Erythroblast (primary cell): ENCODE measurements at places on chromosomes 5 and 9.

DNA sequence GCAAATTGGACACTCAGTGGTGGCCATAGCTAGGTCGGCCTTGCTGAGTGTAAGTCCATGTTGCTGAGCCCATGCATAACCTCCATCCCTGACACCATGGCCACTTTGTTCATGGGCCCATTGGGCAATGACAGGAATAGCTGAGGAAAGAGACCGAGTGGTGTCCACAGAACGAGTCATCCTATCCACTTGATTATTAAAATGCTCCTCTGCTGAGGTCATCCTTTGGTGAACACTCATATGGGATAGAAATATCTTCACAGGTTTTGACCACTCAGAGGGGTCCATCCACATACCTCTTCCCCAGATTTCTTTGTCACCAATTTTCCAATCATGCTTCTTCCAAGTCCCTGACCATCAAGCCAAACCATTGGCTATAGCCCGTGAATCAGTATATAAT, 63.6 kb downstream of the PPIC start:
- DNase-seq, result no peak

GRCh38 chr5:89351975-89352374, 469.0 kb upstream of the MEF2C start:
- DNase-seq, result no peak

GRCh38 chr9:107438211-107439031, 51.1 kb downstream of the KLF4 start:
- no peak for DNase-seq

DNA sequence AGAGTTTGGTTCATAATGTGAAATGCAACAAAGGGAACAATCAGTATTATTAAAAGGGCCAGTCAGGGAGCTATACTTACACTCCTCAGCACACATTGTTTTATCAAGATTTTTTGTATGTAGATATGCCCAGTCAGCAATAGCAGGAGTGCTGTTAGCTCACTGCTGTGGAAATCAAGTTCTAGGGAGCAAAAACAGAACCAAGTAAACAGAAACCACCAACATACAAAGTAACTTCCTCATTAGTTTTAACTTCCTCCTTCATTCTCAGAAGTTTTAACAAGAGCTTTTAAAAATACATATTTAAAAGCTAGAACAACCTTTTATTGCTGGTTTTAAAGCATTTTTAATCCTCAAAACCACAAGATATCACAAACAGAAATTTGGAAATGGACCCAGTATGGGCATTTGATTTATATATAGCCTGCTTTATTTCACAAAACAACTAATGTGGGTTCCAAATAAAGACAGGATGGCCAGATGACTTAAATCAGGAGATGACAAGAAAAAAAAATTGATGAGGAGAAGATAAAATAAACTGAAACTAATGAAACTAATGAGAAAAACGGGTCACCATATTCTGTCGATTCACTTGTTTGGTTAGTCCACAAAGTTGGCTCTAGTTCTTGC, 178.5 kb downstream of the ADAMTS12 start:
- no peak for DNase-seq

DNA sequence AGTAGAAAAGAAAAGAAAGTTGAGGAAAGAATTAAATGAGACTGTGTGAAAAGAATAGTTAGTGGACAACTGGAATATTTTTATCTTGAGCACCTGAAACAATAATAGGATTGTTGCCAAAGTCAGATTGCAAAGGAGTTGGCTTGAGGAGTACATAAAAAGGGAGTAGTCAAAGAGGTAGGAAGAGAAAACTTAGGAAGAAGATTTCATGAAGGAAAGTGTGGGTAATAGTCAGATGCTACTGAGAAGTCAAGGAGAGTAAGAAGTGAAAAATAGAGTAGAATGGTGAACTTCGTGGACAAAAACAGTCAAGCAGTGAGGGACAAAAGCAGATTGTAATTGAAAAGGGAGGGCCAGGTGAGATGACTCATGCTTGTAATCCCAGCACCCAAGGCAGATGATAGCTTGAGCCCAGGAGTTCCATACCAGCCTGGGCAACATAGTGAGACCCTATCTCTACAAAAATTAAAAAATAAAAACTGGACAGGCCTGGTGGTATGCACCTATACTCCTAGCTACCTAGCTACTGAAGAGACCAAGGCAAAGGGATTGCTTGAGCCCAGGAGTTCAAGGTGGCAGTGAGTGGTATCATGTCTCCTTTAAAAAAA, 178.9 kb downstream of the NIPBL start:
- no peak for DNase-seq

DNA sequence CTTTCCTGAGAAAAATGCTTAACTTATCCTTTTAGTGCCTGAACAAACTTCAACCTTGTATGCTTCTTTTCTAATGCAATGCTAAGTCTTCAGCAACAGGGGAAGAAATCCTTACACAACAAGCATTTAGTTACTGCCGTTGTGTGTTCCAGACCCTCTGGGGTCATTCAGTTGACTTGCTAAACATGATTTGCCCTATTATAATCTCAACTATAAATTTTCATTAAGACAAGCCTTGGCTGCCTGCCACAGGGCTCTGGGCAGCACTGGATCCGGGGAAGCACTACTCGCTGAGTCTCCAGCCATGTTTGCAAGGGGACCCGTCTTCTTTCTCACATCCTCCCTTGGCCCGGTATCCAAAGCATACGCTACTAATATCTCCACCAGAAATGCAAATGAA, 58.1 kb downstream of the PTCH1 start:
- DNase-seq, result no peak

DNA sequence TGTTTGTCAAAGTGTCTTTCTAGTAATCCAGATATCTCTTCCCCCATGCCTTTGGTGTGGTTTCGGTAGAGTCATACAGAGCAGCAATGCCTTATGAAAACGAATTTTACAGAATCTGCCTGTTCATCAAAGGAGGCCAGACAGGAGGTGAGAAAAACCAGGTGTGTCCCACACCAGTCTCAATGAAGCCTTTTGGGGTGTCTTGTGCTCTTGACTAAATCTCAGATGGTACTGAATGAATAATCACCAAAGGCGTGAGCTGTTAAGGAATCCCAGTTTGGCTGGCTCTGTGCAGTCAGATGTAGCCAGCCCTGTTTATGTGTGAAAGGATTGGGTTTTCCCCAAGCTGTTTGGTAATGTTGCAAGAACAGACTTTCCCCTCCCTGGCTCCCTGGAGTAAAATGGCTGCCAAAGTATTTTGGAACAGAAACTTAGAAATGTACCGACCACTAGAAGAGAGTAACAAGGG, 70.8 kb upstream of the CDKN2B start:
- no peak for DNase-seq

DNA sequence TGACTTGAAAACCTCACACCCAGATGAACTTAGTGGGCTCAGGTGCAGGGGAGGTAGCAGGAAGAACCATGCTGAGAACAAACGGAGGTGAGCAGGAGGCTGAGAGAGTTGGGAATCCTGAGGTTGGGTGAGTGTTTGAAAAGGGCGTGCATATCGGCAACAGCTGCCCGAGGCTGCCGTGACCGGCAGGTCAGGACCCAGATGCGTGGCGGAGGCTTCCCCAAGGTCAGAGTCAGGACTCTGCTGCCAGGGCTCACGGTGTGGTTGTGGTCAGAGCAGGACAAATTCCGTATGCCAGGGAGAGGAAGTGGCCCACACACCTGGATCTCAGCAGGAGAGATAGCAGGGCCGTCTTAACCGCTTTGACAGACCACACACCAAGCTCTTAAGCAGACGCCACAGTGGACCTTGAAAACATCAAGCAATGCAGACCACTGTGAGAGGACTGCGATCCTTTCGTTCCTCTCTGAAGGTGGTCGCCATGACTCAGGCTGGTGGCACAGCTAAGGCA, 43.1 kb downstream of the ADAMTS16 start:
- no peak for DNase-seq

- DNase-seq, result no peak
Measured at GRCh38 chr9:118262191-118262590, 558.0 kb downstream of the TLR4 start.

DNA sequence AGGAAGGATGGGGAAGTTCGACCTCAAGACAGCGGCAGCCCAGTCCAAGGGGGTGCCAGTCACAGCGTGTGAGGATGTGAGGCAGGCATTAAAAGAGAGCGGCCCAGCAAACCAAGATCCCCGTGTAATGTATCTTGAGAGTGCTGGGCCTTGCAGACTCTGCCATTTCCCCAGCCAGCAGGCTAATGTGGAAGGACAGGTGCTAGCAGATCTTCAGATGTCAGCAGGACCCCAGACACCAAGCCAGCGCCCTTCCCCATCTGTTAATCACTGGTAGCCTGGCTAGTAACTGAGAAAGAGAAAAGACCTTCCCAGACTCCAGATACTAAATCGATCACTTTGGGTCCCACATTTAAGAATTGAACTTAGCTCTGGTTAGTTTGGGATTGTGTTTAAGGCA, 62.2 kb downstream of the NTRK2 start:
- DNase-seq, result no peak

GRCh38 chr5:11148810-11149539, 387.9 kb upstream of the DAP start:
- DNase-seq, result no peak

DNA sequence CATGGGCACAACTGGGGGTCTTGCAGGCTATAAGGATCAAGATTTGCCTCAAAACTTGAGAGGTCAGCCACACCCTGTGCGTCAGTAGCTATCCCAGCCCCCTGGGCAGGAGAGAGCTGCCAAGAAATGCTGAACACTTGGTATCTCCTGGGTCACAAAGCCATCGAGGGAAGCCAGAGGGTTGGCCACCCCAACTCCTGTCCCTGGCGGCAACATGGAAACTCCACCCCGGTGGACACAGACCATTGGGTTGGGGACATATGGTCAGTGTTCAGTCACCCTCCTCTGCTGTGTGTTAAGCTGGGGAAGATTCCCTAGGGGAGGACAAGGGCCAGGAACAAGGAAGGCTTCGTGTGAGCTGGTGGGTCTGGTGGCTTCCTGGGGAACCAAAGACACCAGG, 140.6 kb downstream of the C5orf15 start:
- no peak for DNase-seq

GRCh38 chr5:168910874-168911273, 331.7 kb upstream of the PANK3 start:
- no peak for DNase-seq

DNA sequence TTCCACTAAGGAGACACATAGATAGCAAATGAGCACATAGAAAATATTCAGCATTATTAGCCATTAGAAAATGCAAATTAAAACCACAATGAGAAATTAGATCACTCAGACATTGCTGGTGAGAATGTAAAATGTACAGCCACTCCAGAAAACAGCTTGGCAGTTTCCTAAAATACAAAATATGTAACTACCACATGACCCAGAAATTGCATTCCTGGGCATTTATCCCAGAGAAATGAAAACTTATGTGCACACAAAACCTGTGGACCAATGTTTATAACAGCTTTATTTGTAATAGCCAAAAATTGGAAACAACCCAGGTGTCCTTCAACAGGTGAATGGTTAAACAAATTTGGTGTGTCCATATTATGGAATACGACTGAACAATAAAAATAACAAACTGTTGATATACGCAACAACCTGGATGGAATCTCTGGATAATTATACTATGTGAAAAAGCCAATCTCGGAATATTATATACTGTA, 34.8 kb upstream of the SHC3 start:
- DNase-seq, result no peak

DNA sequence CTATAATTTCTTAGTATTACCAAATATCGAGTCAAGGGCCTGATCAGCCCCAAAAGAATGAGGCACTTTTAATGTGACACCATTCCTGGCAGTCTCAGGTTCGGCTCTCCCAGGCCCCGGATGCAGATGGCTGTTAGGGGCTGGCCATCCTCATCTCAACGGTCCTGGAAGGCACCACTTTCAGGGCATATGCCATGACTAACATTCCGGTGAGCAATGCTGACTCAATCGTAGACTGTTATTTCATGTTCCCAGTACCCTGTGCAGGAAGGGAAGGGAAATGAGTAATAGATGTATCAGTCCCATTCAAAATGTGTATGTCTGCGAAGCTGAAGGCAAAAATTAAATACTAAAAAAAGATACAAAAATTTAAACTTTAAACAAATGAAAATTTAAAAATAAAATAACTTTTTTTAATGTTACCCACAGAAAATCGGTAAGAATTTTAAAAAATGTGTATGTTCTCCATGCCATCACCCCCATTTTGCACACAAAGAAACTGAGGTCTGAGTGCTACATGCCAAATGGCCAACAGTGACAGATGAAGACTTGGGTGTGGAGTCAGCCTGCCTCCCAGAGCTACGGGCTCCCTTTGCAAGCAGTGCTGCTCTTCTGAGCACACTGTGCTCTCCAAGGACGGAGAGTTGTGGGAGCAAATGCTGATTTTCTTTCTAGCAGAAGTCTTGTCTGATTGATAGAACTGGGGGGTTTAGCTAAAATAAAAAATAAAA, 79.0 kb downstream of the GLDC start:
- DNase-seq, result peak; percentile 8

DNA sequence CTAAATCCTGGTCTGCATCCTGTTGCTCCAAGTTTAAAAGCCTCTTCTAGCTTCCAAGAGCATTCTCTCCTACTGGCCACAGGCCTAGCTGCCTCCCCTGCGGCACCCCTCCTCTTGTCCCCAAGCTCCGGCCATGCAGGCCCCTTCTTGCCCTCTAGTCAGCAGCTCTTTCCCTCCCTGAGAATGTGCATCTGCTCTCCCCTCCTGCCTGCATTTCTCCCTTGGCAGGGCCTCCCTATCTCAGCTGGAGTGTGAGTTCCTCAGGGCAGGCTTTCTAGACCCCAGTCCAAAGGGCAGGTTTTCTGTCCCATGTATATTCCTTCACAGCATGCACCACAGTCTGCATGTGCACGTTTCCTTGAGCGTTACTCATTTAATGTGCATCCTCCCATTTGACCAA, 24.6 kb upstream of the BARX1 start:
- no peak for DNase-seq

DNA sequence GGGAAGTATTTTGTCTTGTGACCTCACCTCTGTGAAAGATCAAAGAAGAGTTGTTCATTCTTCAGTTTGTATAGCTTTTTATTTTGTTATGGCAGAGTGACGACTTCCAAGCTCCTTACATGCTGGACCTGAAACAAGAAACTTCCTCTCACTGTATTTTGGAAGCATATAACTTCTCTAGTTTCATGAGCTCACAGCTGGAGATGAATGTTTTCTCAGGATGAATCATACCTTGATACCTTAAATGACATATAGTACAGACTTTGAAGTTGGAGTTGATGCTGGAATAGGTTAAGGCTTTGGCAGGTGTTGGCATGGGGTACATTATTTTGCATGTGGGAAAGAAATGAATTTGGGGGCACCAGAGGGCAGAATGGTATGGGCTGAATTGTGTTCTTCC, 112.5 kb downstream of the SLC25A46 start:
- no peak for DNase-seq

GRCh38 chr9:108015690-108016089, 526.1 kb upstream of the KLF4 start:
- no peak for DNase-seq
